Left lobe of liver (tissue), 2 donors: ENCODE measurements at places on chromosomes 7 and 10. TPM values are rescaled to one million over a fixed set of nuclear protein-coding genes. Genes with fewer than 3 reads are reported as not detected.

HDAC9 gene
- total RNA-seq, result 2.1 TPM

ZNF488 gene
- 0.08 TPM for total RNA-seq

CALML5 gene
- not detected for total RNA-seq

C10orf62 gene
- total RNA-seq, result 3.7 TPM

ERVW-1 gene
- not detected for total RNA-seq

PILRA gene
- total RNA-seq, result 1.4 TPM

ITIH2 gene
- total RNA-seq, result 471 TPM

ATP6V0E2 gene
- total RNA-seq, result 99.4 TPM

CHRM2 gene
- 0.96 TPM for total RNA-seq

NUPR2 gene
- not detected for total RNA-seq

LBX1 gene
- not detected for total RNA-seq

MYOF gene
- total RNA-seq, result 3.2 TPM

ACTR3C gene
- total RNA-seq, result 27.6 TPM

C10orf67 gene
- not detected for total RNA-seq

UCMA gene
- not detected for total RNA-seq

CYP3A4 gene
- 1,005 TPM for total RNA-seq

KAT6B gene
- 9.4 TPM for total RNA-seq
